ENCODE measurements at places on chromosomes 5 and 9.
A peak's percentile ranks its signal among the peaks of the same experiment; 100 is the strongest.

DNA sequence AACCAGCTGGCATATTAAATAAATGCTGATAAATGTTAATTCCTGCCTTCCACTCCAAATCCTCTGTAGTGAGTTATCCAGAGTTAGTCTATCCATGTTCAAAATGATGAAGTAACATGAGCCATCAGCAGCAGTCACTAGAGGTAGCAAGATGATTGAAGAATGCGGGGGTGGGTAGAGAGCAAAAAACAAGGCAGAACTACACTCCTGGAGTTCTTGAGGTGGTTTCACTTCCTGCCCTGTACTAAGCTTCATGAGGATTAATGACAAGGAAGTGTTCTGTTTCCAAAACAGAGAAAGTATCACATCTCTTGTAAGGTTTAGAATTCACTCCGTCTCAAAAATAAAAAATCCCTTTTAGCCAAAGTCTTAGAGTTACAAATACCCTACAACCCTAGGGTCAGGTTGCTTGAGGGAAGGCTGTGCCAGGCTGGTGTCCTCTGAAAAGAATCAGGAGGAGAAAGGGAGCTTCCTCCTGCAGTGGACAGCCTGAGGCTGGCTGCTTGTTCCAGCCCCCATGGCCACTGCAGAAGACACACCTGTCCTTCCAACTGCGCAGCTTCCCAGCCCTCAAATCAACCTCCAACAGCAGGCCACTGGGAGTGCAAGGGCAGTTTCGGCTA, 180.2 kb downstream of the DENND1A start:
- DNase-seq: no peak

DNA sequence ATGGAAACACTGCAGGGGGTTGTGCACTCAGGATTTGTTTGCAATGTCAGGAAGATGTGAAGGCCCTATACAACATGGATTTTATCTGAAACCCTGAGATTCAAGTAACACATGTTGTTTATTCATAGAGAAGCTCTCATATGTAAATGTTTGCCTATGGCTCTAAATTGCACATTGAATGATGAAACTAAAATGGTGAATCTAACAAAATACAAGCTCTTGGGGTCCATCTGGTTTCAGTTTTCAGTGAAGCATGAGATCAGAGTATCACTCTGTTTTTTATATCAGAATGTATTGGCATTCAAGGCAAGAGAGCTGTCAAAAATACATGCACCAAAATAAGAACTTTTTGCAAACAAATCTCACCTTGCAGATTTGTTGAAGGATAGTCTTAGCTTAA, 19.6 kb upstream of the FRMD3 start:
- DNase-seq: no peak

DNA sequence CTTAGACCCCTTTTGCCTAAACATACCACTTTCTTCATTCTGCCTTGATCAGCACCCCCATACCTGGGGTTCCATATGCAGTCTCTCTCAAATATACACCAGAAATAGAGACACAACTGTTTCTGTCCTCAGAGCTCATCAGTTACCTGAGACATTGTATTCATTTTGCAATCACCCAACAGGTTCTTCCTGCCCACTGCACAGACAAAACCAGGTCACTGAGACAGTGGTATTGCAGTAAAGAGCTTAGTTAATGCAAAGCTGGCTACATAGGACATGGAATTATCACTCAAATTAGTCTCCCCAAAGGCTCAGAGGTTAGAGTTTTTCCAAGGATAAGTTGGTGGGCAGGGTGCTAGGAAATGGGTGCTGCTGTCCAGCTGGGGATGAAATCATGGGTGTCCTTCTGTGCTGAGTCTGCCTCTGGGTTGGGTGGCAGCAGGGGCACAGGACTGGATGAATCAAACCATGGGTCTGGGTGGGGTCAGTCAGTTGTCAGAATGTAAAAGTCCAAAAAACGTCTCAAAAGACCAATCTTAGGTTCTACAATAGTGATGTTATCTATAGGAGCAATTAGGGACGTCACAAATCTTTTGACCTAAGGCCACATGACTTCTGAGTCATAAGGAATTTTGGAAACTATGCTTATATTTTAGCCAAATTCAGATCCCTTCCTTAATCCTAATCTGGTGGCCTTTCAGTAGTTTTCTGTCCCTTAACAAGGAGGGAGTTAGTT, 41.0 kb downstream of the KCNV2 start:
- no peak for DNase-seq

- DNase-seq: no peak
Observed at GRCh38 chr5:9903801-9904200, 273.6 kb upstream of the TAS2R1 start.

GRCh38 chr9:76759732-76760131, 4.5 kb upstream of the PCA3 start:
- DNase-seq: no peak

- no peak for DNase-seq
Observed at GRCh38 chr5:42836070-42836769, 24.5 kb upstream of the SELENOP start.

GRCh38 chr5:73445665-73446630, 2.6 kb downstream of the FOXD1 start:
- DNase-seq: no peak

DNA sequence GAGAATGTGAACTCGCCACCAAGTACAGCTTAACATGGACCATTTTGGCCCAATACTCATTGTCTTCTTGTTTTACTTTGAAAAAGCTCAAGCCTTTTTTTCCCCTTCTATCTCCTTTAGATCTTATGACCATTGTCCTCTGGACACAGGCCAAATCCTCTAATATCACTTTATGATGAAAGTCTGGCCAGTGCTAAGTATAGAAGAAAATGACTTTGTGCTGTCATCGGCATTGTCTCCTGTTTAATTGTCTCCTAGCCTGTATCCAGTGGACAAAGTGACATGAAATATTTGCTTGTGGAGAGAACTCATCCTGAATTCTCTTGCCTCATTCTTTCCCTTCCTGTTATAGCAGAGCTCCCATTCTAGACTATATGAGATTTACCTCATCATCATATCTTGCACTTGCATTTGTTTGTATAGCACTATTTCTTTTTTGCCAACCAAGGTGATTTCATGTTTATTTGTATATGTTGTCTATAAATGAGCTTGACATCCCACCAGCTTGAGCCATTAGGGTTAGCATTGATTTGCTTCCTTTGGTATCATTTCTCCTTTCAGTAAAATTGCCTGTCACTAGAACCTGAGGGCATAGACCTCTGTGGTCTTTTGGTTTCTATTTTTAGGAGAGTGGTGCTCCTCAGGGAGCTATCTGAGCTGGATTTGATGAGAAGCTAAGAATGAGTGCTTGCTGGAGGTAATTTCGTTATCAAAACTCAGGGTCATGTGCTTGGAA, 18.8 kb upstream of the TNFAIP8 start:
- DNase-seq: no peak

- DNase-seq: peak; percentile 12
Observed at GRCh38 chr5:142324136-142324870, 518 bp downstream of the SPRY4 start.

DNA sequence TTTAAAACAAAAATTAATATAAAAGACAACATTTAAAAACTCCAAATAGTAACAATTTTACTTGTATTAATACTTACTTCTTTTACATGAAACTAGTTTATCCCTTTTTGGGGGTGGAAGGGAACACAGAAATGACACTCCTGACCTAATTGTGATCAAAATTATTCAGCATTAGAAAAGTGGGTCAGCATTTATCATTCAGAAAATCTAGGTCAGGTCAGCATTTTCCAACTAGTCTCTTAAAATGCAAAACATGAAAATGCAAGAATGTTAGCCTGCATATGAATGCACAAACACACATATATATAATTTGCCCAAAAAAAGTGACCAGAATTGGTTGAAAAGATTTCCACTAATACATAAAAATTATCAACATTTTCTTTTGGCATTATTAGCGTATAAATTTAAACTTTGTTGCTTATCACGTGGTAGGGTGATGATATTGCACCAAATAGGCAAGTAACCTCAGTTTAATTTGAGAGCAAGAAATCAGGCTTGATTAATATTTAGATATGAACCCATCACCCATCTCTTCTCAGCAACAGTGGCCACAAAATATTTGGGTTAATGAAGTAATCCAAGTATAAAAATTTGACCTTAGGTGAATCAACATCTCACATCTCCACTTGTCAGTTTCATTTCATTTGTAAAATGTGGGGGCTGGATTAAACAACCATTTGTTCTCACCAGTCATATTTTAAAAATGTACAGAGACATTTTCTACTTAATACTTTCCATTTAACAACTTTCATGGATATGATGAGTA, 5.7 kb downstream of the TMEM167A start:
- no peak for DNase-seq
